ENCODE measurements at places on chromosomes 7 and 10. TPM values are rescaled to one million over a fixed set of nuclear protein-coding genes. Genes with fewer than 3 reads are reported as not detected.
A peak's percentile ranks its signal among the peaks of the same experiment; 100 is the strongest.

NPC1L1 gene
- polyA plus RNA-seq, result 0.09 TPM

DNA sequence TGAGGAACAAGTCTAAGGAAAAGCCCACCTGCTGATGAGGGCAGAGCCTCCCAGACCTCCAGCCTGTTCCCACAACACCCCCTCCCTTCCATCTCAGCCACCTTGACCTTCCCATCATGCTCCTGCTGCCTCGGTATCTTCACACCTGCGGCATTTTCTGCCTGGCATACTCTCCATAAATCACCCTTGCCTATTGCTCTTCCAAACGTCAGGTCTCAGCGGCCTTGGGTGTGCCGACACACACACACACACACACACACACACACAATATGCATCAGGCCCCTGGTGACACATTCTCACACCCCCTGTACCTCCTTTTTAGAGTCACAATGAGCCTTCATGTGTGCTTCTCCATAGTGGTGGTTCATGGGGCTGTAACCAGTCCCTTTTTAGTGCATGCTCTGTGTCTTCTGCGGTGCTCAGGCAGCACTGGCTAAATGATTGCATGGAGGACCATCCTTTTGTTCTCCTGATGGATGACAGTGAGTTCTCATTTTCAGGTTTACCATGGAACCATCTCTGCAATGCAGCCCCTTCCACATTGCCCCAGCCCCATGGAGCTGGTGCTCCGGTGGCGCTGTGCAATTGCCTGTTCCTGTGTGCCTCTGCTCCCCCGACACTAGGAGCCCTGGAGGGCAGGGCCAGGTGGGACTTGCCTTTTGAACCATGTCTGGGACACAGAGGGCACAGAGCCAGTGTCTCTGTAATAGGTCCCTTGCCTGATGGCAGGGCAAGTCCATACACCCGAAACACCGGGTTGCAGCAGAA lies 4.5 kb downstream of the ADIRF start:
- no peaks in the 10 kb centered on the region for H3K36me3 ChIP-seq
- H3K4me3 ChIP-seq, result no peak overlapping the region
- H3K27me3 ChIP-seq, result no peaks in the 10 kb centered on the region
- DNase-seq, result no peak

- no peaks in the 10 kb centered on the region for H3K27me3 ChIP-seq
- no peak overlapping the region for H3K4me3 ChIP-seq
- H3K27ac ChIP-seq, result peak overlapping the region; percentile 42
- no peaks in the 10 kb centered on the region for H3K36me3 ChIP-seq
- H3K4me1 ChIP-seq, result peaks cover 3% of the 10 kb centered on the region
Measured at GRCh38 chr10:113131613-113132261, 181.7 kb downstream of the TCF7L2 start.

GRCh38 chr7:94123136-94123535 lies 119.0 kb upstream of the BET1 start:
- no peak overlapping the region for H3K27ac ChIP-seq
- no peaks in the 10 kb centered on the region for H3K27me3 ChIP-seq
- no peak for DNase-seq
- H3K4me1 ChIP-seq, result no peaks in the 10 kb centered on the region
- no peaks in the 10 kb centered on the region for H3K36me3 ChIP-seq

DNA sequence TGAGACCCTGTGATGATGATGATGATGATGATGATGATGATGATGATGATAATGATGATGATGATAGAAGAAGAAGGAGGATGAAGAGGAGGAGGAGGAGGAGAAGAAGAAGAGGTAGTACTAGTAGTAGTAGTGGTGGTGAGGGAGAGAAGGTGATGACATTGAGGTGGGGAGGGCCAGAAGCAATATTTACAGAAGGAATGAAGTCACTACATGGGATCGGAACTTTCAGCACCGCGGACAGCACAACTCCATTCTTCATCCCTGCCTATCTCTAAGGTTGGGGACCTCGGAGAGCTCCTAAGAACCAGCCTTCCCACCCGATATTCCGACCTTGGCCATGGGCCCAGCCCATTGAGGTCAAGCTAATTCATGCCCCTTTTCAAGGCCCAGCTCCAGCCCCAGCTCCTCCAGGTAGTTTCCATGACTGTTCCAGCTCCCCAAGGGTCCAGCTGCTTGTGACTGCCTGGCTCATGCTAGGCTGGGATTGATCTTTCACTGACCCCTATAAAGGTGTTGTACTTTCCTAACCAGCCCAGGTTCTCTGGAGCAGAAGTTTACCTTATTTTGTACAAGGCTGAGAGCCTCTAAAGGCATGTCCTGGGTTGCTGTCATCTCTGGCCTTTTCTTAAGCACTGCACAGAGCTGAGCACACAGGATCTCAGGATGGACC lies 10.3 kb downstream of the CRHR2 start:
- DNase-seq, result no peak
- H3K27ac ChIP-seq, result no peak overlapping the region

GRCh38 chr10:73931767-73932619 lies 21.1 kb downstream of the PLAU start:
- H3K27ac ChIP-seq, result no peak overlapping the region
- no peaks in the 10 kb centered on the region for H3K27me3 ChIP-seq
- DNase-seq, result no peak
- no peak overlapping the region for H3K4me3 ChIP-seq
- H3K36me3 ChIP-seq, result no peaks in the 10 kb centered on the region
- H3K4me1 ChIP-seq, result no peaks in the 10 kb centered on the region

GRCh38 chr7:47288060-47288459 lies 293.9 kb downstream of the TNS3 start:
- H3K27me3 ChIP-seq, result no peaks in the 10 kb centered on the region
- H3K4me3 ChIP-seq, result no peak overlapping the region
- H3K36me3 ChIP-seq, result peaks cover 41% of the 10 kb centered on the region
- peaks cover 10% of the 10 kb centered on the region for H3K4me1 ChIP-seq
- no peak overlapping the region for H3K27ac ChIP-seq

DNA sequence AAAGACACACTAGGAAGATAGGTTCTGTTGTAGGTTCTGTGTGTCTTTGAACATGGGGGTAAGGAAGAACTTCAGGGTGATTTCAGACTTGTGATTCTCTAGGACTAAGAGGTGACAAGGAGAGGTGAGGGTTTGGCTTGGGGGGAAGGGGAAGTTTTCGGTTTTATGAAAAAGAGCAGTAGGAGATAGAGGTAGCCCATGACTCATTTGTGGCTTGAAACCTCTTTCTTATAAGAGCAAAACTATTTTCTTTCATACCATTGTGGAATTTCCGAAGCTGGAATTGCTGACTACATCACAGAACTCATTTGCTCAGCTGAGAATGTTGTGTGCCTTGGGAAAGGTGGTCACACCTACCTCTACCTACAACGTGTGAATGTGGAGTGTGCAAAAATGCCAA lies 39.6 kb upstream of the IKZF1 start:
- H3K4me1 ChIP-seq, result no peaks in the 10 kb centered on the region
- H3K36me3 ChIP-seq, result no peaks in the 10 kb centered on the region
- H3K27ac ChIP-seq, result no peak overlapping the region
- H3K4me3 ChIP-seq, result no peak overlapping the region
- H3K27me3 ChIP-seq, result no peaks in the 10 kb centered on the region

Measured in sigmoid colon (tissue), 7 donors.